ENCODE measurements at places on chromosomes 2 and 18.

DNA sequence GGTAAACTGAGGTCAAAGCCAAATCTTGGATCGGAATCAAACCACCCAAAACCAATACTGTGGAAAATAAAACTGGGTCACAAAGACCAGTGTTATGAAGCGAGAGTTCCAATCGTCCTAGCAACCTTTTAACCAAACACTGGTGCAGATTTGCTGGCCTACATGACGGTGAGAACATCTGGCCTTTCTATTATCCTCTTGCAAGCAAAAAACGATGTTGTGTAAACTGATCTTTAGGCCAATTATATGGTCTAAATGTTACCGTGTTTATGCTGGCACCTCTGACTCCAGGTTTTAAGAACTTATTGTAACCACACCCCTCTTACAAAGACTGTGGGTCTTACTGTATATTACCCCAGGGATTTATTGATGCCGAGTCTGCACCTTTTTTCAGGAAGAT lies 145.9 kb downstream of the GFPT1 start:
- no peak for DNase-seq

DNA sequence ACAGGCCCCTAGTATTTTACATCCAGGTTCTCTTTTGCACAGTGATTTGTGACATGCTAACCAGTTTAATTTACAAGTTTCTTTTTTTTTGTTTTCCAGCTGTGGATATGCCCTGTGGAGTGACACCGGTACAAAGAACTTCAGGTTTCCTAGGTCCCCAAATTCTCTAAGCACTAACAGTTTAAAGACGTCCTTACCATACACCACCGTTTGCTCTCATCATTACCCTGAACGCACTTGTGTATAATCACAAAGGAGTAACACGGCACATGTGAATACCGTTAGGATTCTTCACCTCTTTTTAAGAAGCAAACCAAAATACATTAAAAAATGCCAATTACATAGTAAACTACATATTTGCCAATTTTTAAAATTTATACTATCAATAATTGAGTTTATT lies 853 bp downstream of the LANCL1 start:
- DNase-seq = peak; percentile 38

DNA sequence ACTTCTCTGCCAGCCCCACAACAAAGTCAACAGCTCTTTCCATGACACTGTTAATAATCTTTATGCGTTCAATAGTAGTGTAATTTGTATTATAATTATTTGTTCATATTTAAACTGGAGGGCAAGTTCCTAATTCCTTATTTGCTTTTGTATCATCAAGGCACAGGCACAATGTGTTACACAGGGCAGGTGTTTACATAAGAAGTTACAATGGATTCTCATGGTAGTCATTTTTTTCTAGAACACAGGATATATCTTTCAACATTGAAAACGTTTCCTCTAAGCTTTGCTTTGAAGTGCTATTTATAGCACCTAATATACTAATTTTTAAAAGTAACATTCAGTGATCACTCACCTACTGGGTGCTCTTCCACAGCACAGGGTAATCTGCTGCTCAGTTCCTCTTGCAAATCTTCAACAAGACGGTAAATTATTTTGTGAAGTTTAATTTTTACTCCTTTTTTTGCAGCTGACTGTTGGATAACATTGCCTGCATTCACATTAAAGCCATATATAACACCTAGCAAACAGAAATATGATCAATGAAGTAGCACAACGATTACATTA lies 7.3 kb downstream of the RPS27A start:
- DNase-seq = no peak

- DNase-seq = no peak
Measured at GRCh38 chr2:8003462-8004075, 678.3 kb upstream of the ID2 start.

DNA sequence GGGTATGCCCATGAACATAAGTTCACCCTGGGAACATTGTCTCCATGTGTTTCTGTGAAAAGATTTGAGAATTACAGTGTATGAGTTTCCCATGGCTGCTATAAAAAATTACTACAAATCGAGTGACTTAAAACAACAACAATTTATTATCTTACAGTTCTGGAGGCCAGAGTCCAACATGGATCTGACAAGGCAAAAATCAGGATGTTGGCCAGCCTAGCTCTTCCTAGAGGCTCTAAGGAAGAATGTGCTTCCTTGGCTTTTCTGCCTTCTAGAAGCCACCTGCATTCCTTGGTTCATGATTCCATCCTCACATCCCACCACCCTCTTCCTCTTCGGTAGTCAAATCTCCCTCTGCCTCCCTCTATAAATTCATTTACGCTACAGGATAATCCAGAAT lies 38.6 kb downstream of the FAM124B start:
- DNase-seq = no peak

DNA sequence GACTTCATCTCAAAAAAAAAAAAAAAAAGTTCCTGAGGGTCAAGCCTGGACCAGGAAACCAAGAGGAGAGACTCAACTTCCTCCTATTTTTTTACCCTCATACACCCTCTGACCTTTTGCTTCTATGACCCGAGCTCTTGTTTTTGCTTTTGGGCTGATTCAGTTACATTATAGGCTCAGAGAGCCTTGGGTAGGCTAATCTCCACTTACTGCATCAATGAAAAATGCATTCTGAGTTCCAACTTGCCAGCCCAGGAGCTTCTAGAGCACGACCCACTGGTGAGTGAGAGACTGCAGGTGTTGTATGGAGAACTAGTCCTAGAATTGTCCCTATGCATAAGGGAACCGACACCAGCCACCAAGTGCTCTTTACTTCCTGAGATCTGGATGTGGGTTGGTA lies 91.1 kb downstream of the CABLES1 start:
- DNase-seq = no peak

GRCh38 chr2:126527836-126528490 lies 128.0 kb upstream of the GYPC start:
- no peak for DNase-seq

GRCh38 chr2:168552450-168552856 lies 96.4 kb downstream of the CERS6 start:
- no peak for DNase-seq

- DNase-seq = no peak
Measured at GRCh38 chr2:190121971-190122370, 59.4 kb upstream of the MSTN start.

GRCh38 chr2:24744356-24744755 lies 48.8 kb downstream of the PTRHD1 start:
- DNase-seq = no peak

DNA sequence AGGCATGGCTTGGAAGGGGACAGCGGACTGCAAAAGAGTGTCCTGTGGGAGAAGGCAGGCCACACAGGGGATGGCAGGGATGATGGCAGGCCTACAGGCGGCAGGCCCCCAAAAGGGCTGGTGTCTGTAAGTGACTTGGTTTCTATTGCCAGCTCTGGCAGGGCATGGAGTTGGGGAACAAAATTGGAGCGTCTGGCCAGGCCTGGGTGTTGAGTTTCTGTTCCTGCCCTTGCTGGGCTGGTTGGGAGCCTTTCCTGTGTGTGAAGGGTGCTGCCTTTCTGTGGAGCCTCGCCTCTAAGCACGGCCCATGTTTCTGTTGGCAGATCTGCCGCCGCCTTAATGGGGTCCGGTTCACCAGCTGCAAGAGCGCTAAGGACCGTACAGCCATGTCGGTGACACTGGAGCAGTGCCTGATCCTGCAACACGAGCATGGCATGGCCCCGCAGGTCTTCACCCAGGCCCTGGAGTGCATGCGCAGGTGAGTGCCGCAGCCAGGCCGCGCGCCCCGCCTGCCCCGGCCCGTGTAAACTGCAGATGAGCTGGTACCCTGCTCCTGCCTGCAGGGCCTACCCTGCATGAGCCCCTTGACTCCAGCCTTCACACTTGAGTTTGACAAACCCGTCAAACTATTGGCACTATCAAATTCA lies 31.5 kb downstream of the COA5 start:
- no peak for DNase-seq

- no peak for DNase-seq
Measured at GRCh38 chr2:229861431-229861830, 60.4 kb downstream of the TRIP12 start.

GRCh38 chr2:162524849-162525248 lies 180.9 kb downstream of the GCA start:
- no peak for DNase-seq

DNA sequence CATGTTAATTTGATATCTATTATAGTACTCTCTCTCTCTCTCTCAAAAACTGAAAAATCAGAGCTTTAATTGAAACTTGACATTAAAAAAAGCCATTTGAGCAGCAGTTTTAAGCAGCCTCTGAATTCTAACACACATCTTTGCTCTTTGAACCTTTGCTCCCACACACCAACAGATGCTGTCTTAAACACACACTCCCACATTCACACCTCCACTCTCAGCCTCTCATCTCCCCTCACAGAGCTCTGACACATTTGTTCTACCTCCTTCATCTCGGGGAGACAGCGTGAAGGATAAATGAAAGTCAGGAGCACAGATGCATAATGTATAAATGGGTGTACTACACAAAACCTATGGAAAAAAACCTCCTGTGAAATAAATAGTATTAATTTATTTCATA lies 95.2 kb downstream of the NAB1 start:
- no peak for DNase-seq

DNA sequence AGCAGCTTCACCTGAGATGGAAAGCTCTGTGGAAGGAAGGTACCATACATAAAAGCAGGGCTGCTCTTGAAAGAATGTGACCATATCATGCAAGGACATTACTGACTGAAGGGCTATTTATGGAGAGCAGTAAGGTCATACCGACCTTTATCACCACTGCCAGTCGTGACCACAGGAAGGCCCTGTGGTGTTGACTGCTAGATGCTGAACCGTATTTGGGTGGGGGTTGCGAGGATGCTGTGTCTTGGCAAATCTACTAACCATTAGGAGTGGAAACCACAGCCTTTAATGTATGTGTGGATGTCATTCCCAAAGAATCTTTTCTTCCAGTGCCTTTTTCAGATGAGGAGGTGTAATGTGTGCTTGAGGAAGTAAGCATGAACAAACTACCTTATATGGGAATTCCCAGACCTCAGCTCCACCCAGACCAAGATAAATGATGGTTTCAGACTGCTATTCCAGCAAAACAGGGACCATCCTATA lies 60.8 kb downstream of the LIMS1 start:
- DNase-seq = no peak

- DNase-seq = no peak
Measured at GRCh38 chr2:74744731-74745515, 89.0 kb upstream of the HK2 start.

DNA sequence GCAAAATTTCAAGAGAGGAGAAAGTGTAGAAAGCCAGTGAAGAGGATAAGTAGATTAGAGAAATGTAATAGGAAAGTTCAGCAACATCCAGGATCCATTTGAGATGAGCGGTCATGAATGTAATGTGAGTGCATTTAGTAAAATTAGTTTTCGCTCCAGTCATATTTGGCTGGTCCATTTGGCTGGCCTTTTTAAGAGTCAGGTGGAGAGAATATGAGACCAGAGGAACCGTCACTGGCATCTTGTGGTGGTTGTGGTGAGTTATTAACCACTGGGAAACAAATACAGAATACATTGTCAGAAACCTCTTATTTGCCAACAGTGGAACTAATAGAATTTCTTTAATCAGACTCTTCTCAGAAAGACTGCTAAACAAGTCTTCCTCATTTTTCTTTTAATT lies 1064.3 kb upstream of the CDH2 start:
- DNase-seq = no peak

DNA sequence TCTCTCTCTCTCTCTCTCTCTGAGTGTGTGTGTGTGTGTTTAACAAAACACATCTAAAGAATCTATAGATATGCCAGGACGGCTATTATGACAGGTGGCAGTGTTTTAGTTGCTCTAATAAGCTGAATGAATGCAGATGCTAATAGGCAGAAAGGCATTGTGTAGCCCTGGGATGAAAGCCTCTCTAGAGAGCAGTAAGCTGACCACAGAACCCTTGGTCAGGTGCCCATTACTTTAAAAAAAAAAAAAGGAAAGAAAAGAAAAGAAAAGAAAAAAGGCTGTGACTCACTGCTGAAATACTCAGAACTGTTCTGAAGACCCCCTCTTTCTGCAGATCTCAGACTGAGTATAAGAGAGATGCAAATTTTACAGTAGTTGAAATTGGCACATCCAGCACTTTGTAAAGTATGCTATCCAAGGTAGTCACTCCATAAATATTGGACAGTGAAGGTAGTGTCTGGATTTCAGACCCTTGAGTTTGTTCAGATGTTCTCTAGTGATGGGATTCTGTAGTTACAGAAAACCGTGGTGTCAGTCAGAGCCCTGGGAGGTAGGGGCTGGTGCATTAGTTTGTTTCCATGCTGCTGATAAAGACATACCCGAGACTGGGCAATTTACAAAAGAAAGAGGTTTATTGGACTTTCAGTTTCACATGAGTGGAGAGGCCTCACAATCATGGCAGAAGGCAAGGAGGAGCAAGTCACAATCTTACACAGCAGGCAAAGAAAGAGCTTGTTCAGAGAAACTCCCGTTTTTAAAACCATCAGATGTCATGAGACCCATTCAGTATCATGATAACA lies 30.9 kb downstream of the OSBPL6 start:
- DNase-seq = no peak

DNA sequence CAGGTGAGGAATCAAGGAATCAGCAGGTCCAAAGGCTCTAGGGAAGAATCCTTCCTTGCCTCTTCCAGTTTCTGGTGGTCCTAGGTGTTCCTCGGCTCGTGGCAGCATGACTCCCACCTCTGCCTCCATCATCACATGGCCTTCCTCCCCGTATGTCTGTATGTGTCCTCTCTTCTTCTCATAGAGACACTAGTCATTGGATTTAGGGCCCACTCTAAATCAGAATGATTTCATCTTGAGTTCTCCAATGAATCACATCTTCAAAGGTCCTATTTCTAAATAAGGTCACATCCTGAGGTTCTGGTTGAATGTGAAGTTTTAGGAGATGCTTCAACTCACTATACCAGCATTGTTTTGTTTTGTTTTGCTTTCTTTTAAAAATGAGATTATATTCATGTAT lies 11.1 kb upstream of the AGFG1 start:
- DNase-seq = no peak

- peak; percentile 89 for DNase-seq
Measured at GRCh38 chr2:158753641-158754611, 41.2 kb upstream of the DAPL1 start.

DNA sequence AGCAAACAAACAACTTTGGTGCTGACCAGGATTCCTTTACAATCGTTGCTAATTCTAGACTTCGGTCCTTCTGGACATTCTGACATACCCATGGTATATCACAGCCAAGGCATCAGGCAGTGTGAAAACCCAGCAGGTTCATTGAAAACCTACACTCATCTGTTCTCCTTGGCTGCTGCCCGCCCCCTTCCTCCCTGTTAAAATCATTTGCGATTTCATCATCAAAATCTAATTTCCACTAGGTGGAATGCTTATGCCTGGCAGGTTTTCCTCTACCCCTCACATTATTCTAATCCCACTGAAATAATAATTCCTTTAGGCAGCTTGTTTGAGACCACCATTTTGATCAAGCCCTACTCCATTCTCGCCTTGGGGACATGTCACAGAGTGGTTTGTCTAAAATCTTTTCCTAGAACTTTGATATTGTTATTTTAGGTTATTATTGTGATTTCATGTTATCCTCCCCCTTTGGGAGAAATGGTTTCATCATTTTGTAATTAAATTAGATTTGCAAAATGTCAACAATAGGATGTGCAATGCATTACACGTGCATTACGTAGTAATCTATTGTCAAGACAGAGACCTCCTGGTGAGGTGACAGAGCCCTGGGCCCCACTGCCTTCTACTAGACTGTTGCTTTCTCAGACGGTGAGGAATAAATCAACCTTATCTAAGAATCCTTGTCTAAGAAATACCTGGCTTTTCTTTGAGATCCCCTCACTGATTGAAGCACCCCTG lies 31.0 kb upstream of the ASPRV1 start:
- no peak for DNase-seq

GRCh38 chr2:62197011-62197924 lies 1.4 kb downstream of the B3GNT2 start:
- DNase-seq = peak; percentile 50

- no peak for DNase-seq
Measured at GRCh38 chr18:12828116-12829051, 55.7 kb downstream of the PTPN2 start.
